ENCODE measurements at places on chromosomes 3 and 15.

DNA sequence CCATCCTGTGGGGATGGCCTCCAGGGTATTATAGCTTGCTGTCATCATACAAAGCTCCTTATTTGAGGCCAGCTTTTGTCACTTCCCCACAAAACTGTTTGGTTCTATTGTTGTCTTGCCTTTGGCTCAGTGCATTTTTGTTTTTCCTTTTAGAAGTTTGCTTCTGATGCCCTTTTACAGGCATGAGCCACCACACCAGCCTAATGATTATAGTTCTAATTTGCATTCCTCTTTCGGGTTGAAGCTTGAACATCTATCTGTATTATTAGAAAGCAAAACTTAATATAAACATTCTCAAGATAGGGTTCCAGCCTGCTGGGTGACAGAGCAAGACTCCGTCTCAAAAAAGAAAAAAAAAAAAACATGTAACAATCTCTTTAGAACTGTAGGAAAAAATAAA, 39.8 kb downstream of the SMARCC1 start:
- DNase-seq = no peak

DNA sequence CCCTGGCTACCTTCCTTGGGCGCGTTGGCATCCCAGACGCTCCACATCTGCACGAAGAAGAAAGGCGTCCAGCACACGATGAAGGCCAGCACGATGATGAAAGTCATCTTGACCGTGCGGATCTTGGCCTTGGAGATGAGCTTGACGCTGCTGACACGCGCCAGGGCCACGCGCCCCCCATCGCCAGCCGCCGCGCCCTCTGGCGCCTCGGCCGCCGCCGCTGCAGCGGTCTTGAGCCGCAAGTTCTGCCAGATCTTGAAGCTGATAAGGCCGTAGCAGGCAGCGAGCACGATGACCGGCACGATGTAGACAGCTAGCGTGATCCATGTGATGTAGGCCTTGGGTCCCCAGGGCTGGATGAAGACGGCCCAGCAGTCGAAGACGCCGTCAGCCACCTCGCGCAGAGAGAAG, 2.2 kb downstream of the OXTR start:
- no peak for DNase-seq

- DNase-seq = no peak
Observed at GRCh38 chr3:134388788-134389485, 14.7 kb upstream of the AMOTL2 start.

- no peak for DNase-seq
Observed at GRCh38 chr3:25292595-25292994, 135.5 kb upstream of the RARB start.

DNA sequence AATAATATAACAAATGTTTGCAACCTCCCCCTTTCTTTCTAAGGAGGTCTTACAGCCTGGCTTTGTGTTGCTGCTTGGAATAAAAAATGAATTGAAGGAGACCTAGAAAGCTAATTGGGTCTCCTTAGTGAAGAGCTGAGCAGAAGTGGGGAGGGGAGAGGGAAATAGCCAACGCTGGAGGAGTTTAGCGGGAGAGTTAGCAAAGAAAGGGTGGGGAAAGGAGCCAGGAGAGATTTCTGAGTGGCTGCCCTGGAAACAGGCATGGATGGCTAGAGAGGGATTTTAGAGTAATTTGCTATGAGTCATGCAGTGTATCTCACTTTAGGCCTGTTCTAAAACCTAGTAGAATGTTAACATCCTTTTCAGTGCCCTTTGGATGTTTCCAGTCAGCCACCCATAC, 45.2 kb upstream of the PFN2 start:
- no peak for DNase-seq

DNA sequence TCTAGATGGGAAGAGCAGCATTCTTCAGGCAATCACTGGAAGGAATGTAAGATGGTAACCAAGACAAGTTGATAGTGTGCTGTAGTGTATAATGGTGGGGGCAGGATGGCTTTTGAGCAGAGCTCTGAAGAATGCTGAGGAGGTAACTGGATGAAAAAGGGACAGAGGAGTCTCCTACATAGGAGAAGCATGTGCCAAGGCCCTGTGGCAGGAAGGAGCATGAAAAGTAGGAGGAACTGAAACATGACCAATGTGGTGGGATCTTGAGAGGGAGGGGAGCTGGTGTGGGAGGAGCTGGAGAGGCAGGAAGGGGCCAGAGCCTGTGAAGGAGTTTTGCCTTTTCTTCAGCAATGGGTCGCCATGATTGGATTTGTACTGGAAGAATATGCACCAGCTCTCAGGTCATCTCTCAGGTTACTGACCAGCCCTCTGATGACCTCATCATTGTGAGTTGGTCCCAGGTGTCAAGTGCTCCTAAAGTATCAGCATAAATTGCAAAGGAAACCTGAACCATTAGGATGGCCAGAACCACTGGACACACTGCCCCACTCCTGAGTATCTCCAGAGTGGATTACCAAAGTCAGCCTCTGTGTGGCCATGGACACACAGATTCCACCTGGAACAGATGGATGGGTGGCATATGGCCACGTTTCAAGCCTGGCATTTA, 38.6 kb downstream of the FSD2 start:
- DNase-seq = no peak

DNA sequence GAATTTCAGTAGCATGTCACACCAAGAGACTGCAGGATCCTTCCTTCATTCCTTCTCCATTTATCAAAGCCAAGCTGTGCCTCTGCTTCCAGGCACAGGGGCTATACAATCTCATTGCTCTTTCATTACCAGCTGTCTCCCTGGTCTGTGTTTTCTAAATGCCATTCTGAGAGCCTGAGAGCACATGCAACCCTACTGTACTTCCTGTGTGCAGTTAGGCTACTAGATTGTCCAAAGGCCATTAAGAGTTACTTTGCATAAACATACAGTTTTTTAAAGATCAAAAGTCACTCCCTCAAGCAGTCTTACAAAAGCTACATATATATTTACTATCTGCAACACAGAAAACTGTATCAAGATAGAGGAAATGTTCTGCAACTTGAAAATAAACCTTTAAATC, 110.1 kb downstream of the CFAP44 start:
- DNase-seq = no peak

GRCh38 chr3:169348929-169349621, 314.4 kb downstream of the MECOM start:
- DNase-seq = no peak

DNA sequence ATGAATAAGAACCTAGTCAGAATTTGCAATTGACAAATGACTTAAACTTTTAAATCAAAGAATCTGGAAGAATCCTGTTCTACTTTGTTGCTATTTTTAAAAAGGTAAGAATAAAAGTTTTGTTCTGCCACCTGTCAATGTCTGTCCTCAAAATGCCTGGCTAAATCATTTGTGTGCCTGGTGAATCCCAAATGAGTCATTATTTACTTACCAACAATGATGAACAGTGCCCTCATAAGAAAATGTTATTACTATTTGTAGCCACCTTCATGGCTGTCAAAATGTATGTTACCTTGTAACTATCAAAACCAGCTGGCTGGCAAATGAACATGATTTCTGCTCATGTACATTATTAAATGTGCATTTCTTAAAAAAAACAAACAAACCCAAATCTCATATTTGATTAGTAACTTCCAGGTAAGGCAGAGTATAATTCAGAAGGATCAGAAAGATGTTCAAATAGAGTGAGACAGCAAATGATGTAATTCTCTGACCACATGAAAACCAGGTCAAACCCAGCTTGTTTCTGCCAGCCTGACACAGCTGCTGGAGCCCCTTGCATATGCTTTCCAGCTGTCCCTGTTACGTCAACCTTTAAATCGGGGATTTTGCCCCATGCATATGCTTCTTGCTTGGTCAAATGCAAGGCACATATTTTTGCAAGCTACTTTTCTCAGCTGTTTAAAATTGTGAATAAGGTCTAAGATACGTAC, 137.9 kb downstream of the SSR3 start:
- no peak for DNase-seq

GRCh38 chr3:111473550-111473949, 68.4 kb upstream of the CD96 start:
- DNase-seq = no peak

GRCh38 chr3:117019082-117019713, 309.6 kb downstream of the TUSC7 start:
- DNase-seq = peak; percentile 62

- DNase-seq = no peak
Observed at GRCh38 chr3:14773691-14774128, 45.1 kb upstream of the FGD5 start.

GRCh38 chr15:53404930-53405493, 354.5 kb downstream of the WDR72 start:
- DNase-seq = no peak

- DNase-seq = no peak
Observed at GRCh38 chr3:188361888-188362287, 207.9 kb downstream of the LPP start.

DNA sequence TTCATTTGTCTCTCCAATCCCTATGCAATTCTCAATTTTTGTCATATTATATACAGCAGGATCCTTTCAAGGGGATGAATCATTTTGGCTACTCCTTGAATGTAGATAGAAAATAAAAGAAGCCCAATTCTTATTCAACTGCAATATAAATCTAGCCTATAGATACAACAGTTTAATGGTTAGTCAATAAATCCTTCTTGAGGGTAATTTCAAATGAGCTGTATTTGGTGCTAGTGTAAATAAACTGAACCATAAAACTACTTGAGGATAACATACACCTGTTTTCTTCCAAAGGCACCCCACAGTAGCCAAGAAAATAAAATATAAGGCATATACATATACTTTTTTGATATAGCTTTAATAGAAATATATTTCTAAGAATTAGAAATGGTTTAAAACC, 830.3 kb downstream of the ROBO1 start:
- no peak for DNase-seq

GRCh38 chr3:48621461-48621869, at the start of gene TMEM89:
Gene TMEM89, minus strand, starts transcription at chr3:48621769. Its CDS starts 13 bp downstream, at chr3:48621756.
- DNase-seq = no peak

DNA sequence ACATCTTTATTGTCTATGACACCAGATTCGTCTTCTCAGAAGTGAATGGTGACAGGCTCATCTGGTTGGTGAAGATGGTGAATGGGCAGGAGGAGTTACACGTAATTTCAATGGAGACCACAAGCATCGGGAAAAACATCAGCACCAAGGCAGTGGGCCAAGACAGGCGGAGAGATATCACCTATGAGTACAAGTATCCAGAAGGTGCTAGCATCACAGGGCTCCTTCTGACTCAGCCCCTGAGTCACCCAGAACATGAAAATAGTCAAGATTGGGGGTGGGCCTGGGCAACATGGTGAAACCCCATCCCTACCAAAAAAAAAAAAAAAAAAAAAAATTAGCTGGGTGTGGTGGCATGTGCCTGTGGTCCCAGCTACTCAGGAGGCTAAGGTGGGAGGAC, 32.6 kb downstream of the TGM4 start:
- DNase-seq = no peak

GRCh38 chr15:44763848-44764247, 27.5 kb downstream of the TRIM69 start:
- DNase-seq = no peak

DNA sequence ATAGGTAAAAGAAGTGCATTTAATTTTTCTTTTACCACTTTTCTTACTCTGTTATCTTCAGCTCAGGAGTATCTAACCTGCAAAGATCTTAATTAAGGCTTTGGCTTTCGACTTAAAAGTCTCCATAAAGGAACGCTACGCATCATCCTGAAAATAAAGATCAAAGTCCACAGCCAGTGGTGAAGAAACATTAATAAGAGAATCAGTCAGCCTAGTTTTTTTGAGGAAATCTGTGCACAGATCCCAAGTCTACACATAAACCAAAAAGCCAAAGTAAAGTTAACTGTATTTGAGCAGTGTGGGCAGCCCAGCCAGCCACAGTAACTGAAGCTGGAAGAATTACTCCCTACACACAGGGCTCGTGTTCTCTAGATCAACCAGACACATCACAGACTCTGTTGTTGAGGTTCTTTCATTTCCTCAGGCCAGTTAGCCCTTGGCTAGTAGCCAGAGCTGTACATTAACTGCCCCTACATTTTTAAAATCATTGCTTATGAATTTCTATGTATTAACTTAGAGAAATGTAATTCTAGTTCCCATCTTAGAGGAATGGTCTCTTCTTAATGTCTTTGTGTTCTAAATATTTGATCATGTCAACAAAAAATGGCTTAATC, 6.9 kb downstream of the LRRC2 start:
- DNase-seq = no peak

DNA sequence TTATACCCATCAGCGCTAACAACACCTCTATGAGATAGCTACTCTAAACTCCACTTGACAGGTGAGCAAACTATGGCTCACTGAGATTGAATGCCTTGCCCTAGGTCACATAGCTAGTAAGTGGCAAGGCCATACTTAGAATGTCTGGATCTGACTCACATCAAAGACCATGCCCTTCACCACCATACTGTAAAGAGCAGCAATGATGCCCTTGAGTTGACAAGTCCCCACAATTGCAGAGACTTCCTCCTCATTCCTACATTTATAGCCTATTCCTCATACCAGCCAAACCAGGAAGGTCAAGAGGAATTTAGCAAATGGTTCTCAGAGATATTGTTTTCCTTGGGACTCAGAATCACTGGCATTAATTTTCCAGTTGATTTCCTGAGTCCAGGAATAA, 157.8 kb upstream of the SNTN start:
- DNase-seq = no peak

GRCh38 chr3:134709561-134710312, 58.9 kb upstream of the KY start:
- DNase-seq = no peak

DNA sequence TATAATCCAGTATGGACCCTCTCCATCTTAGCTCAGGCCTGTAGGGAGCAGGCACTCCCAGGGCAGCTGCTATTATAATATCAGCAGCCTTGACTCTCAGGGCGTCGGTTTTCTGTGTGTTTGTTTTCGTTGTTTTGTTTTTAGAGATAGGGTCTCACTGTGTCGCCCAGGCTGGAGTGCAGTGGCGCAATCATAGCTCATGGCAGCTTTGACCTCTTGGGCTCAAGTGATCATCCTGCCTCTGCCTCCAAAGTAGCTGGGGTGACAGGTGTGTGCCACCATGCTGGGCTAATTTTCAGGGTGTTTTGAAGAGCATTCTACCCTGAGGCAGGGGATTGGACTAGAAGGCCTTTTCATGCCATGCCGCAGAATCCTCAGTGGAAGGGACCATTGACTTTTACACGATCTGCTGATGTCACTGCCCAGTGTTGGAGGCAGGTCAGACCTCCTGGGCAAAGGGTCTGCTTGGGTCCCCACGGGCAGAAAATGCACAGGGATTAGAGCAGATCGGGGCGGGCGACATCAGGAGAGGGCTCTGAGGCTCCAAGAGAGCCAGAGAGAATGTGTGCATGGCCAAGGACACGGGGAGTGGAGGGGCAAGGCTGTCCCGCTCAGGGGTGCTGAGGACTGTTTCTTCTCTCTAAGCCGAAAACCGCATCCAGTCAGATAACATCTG, 7.8 kb downstream of the MELTF start:
- DNase-seq = no peak

GRCh38 chr3:47578119-47578632, 489 bp downstream of the CSPG5 start:
- no peak for DNase-seq
